Placental epithelial cell (primary cell): ENCODE measurements at places on chromosomes 11 and 22. TPM values are rescaled to one million over a fixed set of nuclear protein-coding genes. Genes with fewer than 3 reads are reported as not detected.

SCGB2A2 gene
- not detected in 2 replicates for total RNA-seq

OR52E8 gene
- not detected in 2 replicates for total RNA-seq

PICK1 gene
- total RNA-seq: 20.0 and 26.4 TPM in 2 replicates

FIBIN gene
- under 0.01 and 0.11 TPM in 2 replicates for total RNA-seq

TMEM126B gene
- total RNA-seq: 26.3 and 53.5 TPM in 2 replicates

KCNJ1 gene
- total RNA-seq: not detected in 2 replicates

SCN4B gene
- total RNA-seq: 0.39 and 0.43 TPM in 2 replicates

MMP13 gene
- total RNA-seq: not detected in 2 replicates

MISFA gene
- 0.39 and 0.65 TPM in 2 replicates for total RNA-seq

EFEMP2 gene
- total RNA-seq: 39.4 and 68.7 TPM in 2 replicates

APOA4 gene
- total RNA-seq: not detected in 2 replicates

SLC43A3 gene
- 5.9 and 6.2 TPM in 2 replicates for total RNA-seq

ARHGAP20 gene
- total RNA-seq: under 0.01 and 0.11 TPM in 2 replicates

DEUP1 gene
- total RNA-seq: 0.39 TPM in 1 of 2 replicates, not detected in the other

EHBP1L1 gene
- total RNA-seq: 23.9 and 29.1 TPM in 2 replicates
